Cardiac fibroblast (primary cell): ENCODE measurements at places on chromosomes 12 and 14.
A peak's percentile ranks its signal among the peaks of the same experiment; 100 is the strongest.

DNA sequence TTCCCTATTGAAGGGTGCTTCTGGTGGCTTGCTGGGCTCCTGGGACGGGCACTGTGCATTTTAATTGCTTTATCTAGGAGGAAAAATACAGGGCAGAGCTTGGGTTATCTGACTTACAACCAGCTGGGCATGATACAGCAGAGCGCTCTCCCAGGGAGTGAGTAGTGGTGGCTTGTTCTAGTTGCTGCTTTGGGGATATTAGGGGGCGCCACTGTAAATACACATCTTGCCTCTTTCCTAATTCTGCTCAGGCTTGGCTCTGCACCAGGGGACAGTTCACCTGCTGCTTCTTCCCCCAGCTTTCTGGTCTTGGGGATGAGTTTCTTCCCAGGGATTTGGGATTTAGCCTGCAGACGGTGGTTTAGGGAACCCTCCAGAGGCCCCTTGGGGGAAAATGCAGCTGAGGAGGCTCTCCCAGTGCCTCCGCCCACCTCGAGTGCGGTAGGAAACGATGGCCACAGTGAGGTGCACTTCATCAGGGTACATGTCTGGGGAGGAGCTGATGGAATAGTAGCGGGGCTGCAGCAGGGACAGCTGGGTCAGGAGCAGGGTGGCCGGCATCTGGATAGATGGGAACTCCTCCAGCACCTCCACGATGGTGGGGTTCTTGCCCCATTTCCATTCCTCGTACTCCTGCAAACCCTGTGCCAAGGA is 36.9 kb upstream of the FBXO21 start:
- DNase-seq: no peak

DNA sequence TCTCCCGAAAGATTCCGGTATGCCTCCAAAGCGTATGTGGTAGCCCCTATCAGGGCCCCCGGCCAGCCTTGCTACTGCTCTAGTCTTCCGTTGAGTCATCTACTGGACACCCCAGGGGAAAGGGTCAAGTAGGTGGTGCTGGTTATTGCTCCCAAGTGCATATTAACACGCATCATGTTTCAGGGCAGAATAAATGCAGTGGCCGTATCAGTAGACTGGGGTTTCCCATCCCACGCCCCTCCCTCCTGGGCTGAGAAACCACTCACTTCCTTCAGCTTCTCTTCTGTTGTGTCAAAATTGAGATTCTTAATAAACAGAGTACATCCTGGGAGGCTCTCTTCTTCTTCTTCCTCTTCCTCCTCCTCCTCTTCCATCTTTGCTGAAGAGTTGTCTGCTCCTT is 39.3 kb downstream of the RBM19 start:
- no peak for DNase-seq

DNA sequence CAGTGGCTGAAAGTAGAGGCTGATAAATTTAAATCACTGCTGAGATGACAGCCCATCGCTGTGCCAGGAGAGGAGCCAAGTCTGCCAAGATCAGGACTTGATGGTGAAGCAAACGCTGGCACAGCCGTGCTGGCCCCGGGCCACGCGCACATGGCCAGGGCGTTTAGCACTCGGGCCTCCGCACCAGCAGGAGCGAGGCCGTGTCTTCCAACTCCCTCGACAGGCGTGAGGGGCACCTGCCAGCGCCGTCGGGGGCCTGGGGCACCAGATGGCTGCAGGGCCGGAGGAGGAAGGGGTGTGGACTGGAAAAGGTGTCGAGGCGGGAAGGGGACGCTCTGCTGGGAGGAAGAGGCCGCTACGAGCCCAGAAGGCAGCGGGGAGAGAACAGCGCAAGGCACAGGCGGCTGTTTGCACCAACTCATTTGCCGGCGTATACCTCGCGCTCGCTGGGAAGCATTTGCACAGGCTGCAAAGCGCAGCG is 29.5 kb downstream of the RIMBP2 start:
- DNase-seq: no peak

- no peak for DNase-seq
These were observed 500.1 kb upstream of the CCDC196 start for GRCh38 chr14:65986041-65986440.

DNA sequence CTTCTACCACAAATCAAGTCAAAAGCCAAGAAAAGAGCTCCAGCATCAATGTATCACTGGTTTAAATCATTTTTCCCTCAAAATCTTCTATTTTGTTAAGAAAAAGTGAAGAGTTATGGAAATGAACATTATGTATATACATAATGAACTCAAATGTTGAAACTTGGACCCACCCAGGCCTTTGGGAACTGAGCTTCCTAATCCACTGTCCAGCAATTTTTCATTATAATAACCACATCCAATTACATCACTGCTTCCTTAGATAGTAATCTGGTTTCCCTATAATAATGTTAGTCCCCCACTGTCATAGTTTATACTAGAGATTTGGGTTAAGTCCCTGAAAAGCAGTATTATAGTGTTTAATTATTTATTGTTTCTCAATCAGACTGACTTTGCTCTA is 170.9 kb downstream of the PIK3C2G start:
- DNase-seq: peak; percentile 18

DNA sequence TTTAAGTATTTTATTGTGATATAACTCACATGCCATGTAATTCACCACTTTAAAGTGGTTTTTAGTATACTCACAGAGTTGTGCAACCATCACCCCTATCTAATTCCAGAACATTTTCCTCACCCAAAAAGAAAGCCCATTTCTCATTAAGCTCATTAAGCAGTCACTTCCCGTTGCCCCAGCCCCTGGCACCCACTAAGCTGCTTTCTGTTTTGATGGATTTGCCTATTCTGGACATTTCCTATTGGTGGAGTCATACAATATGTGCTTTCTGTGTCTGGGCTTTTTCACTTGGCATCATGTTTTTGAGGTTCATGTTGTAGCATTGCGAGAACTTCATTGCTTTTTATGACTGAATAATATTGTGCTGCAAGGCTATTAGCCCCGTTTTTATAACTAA is 66.0 kb downstream of the ARL6IP4 start:
- DNase-seq: no peak

- DNase-seq: no peak
These were observed 97.3 kb downstream of the DERA start for GRCh38 chr12:16008421-16008824.

DNA sequence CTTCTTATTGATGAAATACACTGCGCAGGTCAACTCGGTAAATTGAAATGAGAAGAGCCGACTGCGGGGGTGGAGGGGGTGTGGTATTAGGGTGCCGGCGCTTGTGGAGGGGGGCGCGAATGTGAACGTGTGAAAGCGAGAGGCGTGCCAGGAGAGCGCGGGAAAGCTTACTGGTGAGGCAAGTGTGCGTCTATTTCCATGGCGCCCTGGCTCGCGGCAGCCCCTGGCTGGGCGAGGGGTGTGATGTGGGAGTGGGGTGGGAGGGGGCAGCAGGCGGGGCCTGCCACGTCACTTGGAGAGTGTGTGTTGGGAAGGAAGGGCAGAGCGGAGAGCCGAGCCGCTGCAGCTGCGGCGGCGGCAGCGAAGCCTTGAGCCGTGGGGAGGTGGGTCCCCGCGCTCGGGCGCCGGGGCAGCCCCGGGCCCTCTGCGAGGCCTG is 88.8 kb downstream of the GALNT8 start:
- no peak for DNase-seq

DNA sequence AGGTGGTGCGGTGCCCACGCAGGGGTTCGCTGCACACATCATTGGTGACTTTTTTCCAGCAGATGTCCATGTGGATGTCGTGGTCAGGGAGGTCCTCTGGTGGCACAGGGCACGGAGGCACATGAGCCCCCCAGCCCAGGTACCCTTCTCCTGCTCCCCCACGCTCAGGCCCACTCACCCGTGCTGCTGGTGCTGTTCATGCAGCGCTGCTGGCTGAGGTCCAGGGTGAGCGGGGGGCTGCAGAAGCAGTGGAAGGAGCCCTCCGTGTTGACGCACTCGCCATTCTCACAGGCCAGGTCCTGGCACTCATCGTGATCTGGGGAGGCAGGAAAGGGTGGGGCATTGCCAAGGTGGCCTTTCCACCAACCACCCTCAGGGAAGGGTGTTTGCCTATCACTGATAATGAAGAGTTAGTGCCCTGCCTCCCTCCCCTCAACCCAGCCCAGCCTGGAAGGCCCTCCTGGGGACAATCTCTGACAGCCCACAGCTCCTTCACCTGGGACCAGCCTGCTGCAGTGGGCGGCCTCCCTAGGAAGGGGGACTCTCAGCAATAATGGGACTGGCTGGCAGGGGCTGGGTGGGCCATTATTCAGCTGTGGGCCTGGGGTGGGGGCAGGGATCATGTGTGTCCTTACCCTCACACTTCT is 9.8 kb downstream of the ISCA2 start:
- no peak for DNase-seq

- no peak for DNase-seq
These were observed 46.1 kb upstream of the CLEC14A start for GRCh38 chr14:38302034-38302433.

DNA sequence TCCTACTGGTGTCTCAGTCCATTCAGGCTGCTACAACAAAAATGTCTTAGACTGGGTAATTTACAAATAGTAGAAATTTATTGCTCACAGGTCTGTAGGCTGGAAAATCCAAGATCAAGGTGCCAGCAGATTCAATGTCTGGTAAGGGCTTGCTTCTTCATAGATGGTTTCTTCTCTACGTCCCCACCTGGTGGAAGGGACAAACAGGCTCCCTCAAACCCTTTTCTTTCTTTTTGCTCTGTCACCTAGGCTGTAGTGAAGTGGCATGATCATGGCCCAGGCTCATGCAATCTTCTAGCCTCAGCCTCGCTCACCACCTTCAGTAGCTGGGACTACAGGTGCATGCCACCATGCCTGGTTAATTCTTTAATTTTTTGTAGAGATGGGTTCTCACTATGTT is 106.8 kb upstream of the RPH3A start:
- DNase-seq: no peak

- no peak for DNase-seq
These were observed 76.9 kb upstream of the ATF1 start for GRCh38 chr12:50686976-50687375.

- no peak for DNase-seq
These were observed 1.5 kb downstream of the OR4E1 start for GRCh38 chr14:21672116-21672515.

DNA sequence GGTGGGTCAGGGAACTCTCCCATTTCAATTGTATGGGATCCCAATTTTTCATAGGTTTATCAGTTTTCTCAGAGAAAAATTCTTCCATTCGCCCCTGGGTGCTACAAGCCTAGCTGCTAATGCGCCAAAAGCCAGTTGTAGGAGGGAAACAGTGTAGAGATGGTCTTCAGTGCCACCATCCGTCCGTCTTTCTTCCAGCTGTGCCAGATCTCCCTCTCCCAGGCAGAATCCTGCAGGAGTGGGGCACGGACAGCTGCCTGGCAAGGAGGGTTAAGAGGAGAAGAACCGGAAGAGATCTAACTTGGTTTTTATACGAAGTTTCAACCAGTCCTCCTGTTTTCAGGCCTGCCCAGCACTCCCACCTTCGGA is 38.9 kb upstream of the FUT8 start:
- DNase-seq: peak; percentile 21

DNA sequence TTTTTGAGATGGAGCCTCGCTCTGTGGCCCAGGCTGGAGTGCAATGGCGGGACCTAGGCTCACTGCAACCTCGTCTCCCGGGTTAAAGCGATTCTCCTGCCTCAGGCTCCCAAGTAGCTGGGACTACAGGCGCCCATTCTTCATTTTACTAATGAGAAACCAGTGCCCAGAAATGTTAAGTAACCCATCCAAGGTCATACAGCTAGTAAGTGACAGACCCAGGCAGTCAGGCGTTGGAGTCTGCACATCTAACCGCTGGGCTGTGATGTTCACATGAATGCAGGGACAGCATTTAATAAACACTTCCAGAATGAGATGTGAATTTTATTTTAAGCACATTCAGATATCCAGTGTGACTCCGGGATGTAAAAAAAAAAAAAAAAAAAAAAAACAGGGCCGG is 1.3 kb upstream of the TRIP11 start:
- no peak for DNase-seq

GRCh38 chr12:40451661-40452060 is 226.9 kb downstream of the LRRK2 start:
- DNase-seq: no peak

GRCh38 chr12:29738365-29738764 is 45.4 kb downstream of the TMTC1 start:
- peak; percentile 48 for DNase-seq

- DNase-seq: no peak
These were observed 24.2 kb upstream of the PTHLH start for GRCh38 chr12:27996761-27997160.

GRCh38 chr14:59897757-59898383 is 22.1 kb upstream of the LRRC9 start:
- DNase-seq: peak; percentile 41

GRCh38 chr12:89791286-89791685 is 82.6 kb upstream of the ATP2B1 start:
- no peak for DNase-seq

- DNase-seq: peak; percentile 97
These were observed 49.2 kb downstream of the TESPA1 start for GRCh38 chr12:54935235-54935951.

DNA sequence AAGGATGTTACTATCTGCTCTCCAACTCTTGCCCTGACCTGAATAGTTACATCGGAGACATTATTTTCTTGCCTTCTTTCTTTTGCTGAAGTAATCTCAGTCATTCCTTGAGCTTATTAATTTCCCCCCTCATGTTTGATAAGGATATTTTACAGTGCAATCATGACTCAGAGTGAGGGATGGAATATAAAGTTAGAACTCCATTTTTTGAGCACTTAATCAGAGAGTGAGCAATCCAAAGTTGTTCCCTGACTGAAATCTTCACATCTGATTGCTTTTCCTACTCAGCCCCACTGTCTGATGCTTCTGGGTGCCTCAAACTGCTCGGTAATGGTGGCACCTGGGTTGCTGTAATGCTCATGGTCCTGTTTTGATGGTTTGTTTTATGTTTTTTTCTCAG is 142.7 kb upstream of the SEL1L start:
- no peak for DNase-seq

DNA sequence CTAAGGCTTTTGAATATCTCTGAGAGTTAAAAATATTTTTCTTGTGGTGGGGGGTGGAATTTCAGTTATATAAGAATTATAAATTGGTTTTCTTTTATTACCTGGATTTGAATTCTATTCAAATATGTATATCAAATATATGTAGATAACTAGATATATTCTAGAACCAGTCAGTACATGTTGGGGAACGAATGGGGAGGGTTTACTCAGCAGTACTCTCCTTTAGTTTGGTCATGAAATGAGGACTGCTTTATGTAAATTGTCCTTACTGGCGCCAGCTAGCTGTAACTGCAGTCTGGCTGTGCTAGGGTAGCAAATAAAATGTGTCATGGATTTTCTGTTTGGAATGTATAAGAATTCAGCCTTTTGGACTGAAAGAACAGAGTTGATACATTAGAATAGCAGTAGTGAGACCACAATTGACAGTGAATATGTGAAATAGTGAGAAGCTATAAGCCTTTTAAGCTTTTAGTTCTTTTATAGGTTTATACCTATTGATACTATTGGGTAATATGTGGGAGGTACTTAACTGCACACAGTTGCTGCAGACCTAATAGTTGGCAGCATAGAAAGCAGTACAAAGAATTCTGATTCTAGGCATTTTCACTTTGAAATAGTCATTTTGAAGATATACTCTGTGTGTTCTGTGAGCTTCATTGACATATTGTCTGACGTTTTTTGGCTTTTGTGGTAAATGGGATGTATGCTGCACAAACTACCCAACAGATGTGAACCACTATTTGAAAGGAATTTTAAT is 29.0 kb downstream of the ATF7IP start:
- peak; percentile 90 for DNase-seq
